Motor neuron (in vitro differentiated cells): ENCODE measurements at places on chromosomes 6 and 20.

DNA sequence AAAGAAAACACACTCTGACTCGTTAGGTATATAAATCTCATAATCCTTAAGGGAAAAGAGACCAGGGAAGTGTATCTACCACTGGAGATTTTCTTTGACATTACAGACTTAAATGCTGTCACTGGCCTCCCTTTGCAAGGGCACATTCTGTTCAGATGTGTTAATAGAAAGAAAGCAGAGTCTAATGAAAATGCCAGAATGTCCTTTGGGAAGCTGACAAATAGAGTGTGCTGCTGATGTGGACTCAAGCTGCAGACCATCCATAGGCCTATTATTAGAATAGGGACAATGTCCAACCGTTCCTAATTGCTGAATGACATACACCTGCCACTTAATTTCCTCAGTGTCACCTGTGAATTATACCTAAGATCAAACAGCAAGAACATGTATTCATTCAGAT, 41.2 kb downstream of the SLC35D3 start:
- no peak for ATAC-seq

- ATAC-seq, result no peak
Measured at GRCh38 chr20:22688485-22688884, 104.1 kb upstream of the FOXA2 start.

DNA sequence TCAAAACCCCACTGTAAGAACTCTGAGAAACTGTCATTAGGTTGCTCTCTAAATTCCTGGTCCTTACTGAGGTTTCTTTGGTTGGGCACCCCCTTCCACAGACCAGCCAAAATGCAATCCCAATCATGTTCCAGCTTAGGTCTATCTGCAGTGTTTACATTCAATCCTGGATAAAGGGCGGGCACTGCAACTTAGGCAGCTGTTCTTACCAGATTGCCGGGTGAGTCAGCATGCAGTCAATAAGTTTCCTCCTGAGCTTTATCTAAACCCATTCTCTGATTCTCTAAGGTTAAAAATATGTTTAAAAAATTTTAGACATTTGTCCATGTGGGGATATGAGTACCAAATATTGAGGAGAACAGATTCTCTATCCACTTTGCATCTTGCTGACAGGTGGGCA, 197.8 kb downstream of the HAO1 start:
- no peak for ATAC-seq

DNA sequence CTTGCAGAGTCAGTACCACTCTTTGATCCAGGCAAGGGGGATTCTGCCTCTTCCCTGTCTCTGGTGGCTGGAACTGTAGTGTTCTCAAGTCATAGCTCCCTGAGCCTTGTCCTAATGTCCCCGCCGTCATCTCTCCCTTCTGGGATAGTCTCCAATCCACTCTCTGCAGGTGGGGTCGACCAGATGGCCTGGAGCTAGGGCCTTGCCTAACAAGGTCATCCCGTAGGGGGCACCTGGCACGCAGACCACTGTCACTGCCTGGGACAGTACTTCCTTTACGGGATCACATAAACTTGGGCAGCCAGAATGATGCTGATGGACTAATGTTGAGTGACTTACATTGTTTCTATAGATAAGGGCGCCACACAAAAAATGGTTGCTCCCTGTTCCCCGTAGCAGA, 118.9 kb upstream of the SLC22A23 start:
- no peak for ATAC-seq

- ATAC-seq, result no peak
Measured at GRCh38 chr6:112437058-112437457, 89.9 kb downstream of the RFPL4B start.

GRCh38 chr6:47168180-47168579, 126.0 kb upstream of the ADGRF1 start:
- no peak for ATAC-seq

- no peak for ATAC-seq
Measured at GRCh38 chr6:149888093-149888492, 9.8 kb downstream of the RAET1E start.

DNA sequence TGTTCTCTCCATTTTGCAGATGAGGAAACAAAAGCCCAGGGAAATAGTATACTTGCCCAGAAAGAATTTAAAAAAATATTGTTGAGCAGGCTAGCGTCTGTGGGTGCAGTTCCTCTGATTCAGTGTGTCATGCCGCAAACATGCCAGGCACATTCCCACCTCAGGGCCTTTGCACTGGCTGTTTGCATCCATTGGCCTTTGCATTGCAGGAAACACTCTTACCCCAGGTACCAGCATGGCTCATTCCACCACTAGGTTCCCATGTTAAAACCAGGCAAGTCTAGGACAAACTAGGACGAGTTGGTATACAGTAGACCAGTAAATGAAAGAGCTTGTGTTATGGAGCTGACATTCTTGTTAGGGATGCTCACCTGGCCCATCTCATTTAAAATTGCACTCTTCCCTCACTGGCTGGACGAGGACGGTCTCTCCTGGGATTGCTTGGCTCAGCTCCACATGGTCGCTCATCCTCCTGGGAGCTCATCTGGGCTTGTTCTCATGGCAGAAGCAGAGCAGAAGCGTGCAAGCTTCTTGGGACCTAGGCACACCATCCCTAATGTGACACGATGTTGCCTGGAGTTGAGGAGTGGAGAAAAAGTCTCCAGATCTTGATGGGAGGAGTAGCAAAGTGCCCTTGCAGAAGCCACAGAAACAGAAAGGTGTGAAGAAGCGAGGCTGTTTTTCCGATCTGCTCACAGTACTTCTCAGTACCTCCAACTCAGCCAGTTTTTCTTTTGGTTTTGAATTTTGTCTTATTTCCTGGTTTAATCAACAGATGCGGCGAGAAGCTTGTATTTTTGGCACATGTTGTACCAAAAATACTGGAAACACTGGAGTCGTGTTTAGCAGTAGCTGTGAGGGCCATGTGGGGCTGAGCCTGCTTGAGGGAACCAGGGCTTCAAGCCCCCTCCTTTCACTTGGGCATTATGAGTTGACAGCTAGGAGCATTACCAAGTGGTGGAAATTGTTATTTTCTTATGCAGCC, 13.9 kb downstream of the ZNF831 start:
- no peak for ATAC-seq

DNA sequence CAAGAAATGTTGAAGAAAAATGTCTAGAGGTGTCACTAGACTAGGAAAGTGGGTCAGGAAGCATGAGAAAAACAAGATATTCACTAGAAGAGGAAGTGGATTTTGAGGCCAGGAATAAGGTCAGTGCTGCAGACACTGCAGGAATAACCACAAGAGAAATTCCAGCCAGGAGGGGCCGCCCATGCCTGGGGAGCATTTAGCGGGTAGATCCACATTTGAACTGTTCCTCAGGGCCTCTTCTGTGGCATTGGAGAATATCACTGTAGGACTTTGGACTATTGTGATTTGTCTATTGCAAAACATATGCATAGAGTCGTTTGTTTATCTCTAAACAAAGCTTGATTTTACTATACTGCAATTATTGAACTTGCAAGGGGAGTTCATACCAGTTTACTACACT, 49.6 kb upstream of the CCDC28A start:
- ATAC-seq, result no peak

DNA sequence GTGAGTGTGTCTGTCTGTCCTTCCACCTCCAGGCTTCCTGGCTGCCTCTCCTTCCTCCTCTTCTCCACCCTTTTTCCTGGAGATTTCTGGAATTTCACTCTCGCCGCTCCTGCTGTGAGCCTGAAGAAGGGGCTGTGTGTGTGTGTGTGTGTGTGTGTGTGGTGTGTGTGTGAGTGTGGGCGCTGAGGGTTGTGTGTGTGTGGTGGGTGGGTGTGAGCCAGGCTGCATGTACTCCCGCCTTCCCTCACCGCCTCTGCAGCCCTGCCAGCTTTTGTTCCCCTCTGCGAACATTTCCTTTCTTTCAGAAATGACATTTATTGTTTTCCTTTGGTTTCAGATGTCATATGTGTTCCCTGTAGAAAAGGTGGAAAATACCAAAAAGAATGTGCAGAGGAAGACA, 76.0 kb downstream of the SRC start:
- peak; percentile 41 for ATAC-seq

DNA sequence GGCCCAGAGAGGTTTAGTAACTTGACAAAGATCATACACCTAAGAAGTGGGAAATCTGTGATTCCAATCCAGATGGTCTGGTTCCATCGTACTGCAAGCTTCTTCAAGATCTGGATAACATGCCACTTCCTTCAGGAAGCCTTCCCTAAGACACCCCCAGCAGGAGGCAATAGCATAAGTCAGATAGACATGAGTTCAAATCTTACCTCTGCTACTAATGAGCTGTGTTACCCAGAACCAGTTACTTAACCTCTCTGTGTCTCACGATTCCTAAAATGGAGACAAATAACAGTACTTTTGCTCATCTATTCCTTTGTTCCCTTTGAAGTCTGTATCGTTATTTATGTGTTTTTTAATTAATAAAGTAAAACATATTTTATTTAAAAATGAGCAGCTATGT, 22.3 kb upstream of the OCSTAMP start:
- ATAC-seq, result no peak

GRCh38 chr20:38665094-38665493, 59.2 kb upstream of the SLC32A1 start:
- ATAC-seq, result no peak

DNA sequence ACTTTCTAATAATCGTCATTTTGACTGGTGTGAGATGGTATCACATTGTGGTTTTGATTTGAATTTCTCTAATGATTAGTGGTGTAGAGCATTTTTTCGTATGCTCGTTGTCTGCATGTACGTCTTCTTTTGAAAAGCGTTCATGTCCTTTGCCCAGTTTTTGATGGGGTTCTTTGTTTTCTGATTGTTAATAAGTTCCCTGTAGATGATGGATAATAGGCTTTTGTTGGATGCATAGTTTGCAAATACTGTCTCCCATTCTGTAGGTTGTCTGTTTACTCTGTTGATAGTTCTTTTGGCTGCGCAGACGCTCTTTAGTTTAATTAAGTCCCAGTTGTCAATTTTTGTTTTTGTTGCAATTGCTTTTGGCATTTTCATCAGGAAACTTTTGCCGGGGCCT, 32.3 kb upstream of the XRN2 start:
- no peak for ATAC-seq

DNA sequence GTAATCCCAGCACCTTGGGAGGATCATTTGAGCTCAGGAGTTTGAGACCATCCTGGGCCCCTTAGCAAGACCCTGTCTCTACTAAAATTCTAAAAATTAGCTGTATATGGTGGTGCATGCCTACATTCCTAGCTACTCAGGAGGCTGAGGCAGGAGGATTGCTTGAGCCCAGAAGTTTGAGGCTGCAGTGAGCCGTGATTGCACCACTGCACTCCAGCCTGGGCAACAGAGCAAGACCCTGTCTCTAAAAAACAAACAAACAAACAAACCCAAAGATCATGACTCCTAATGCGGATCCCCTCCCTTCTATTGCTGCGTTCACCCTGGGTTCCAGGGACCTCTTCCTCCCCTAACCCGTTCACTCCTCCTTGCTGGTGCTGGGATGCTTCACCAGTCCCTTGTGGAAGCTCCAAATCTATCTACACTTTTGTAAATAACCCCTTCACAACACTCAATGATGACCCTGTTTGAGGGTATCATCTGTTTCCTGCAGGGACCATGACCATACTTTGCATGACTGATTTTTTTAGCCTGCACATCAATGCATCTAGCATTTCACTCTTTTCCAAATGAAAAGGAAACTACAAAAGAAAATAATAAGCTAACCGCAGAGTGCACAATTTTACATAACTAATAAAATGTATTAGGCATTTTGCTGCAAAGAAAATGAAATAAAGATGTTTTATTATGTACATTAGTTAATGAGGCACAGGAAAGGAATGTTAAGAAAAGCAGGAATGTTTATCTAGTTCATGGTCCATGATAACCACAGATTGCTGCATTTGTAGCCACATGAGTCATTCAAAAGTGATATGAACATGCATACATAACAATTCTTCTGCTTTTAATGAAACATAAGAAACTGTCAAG, 30.5 kb upstream of the IPCEF1 start:
- no peak for ATAC-seq

DNA sequence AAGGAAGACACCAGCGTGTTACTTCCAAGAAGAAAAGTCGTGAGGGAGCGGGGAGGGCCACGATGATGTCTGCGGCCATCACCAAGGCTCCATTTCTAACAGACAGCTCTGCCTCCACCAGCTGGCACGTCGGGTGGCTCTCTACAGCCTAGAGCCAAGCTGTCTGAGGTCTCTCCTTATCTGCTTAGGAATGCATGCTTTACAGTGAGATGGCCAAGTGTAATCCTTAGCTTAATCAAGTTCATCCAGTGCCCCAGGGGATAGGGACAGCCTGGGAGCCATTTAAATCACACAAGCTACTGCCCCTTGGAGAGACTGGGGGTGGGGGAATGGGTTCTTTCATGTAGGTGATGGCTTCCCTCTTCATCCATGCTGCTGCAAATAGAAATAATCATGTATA, 213.8 kb upstream of the CST7 start:
- ATAC-seq, result no peak

GRCh38 chr6:97572943-97573342, 289.9 kb upstream of the MMS22L start:
- peak; percentile 21 for ATAC-seq

GRCh38 chr6:5469101-5469846, 208.0 kb downstream of the FARS2 start:
- peak; percentile 18 for ATAC-seq

DNA sequence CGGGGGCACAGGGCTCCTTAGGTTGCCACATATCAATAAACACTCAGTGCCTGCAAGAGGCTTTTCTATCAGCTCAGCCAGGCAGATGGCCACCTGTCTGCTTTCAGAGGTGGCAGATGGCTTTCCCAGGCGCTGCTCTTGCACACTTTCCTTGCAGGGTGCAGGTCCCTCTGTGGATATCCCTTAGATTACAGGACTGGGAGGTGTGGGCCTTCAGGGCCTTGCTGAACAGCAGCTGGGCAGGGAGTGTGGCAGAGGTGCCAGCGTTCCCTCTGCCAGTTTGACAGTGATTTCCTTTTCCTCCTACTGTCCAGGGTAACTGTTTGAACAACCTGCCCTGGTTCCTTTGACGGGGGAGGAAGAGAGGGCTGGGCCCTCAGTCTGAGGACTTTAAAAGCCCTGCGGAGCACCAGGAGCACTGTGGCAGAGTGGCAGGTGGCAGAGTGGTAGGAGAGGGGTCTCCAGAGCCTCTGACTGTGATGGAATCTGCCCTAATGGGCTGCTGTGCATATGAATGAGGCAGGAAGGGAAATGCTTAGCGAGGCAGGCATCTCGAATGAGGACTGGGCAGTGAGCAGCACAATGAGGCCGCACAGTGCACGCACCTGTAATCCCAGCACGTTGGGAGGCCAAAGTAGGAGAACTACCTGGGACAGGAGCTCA, 34.2 kb downstream of the ABHD12 start:
- peak; percentile 39 for ATAC-seq

DNA sequence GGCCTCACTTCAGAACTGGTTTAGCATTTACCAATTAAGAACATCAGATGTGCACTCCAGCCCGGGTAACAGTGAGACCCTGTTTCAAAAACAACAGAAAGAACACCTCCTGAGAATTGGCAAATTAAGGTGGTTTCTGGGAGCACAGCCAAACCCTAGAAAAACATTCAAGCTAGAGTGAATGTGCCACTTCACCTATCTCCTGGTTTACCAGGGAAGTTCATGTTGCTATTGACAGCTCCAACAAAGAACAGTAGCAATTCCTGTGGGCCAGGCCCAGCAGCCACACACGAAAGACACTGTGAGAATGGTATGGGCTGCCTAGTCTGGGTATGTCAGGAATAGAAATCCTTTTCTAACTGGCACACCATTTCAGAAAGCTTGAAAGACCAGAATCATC, 4.9 kb downstream of the POLR1C start:
- no peak for ATAC-seq

- ATAC-seq, result no peak
Measured at GRCh38 chr20:63328026-63328700, 33.0 kb downstream of the CHRNA4 start.
